ENCODE measurements at places on chromosomes 3 and 15. TPM values are rescaled to one million over a fixed set of nuclear protein-coding genes. Genes with fewer than 3 reads are reported as not detected.

Gene CLDN16
- under 0.01 TPM for total RNA-seq

Gene HRG
- not detected for total RNA-seq

Gene CSPG5
- total RNA-seq: 0.45 TPM

Gene ISL2
- total RNA-seq: 0.47 TPM

Gene HYAL1
- total RNA-seq: 1.8 TPM

Gene FOXB1
- total RNA-seq: not detected

Gene FBLN2
- 1.5 TPM for total RNA-seq

Gene ANKUB1
- total RNA-seq: not detected

Gene SELENOT
- 98.5 TPM for total RNA-seq

Gene GPD1L
- total RNA-seq: 18.4 TPM

Gene CHRM5
- under 0.01 TPM for total RNA-seq

Gene SPRED1
- 29.2 TPM for total RNA-seq

Gene TNNC1
- total RNA-seq: 0.18 TPM

Gene SEMA3G
- total RNA-seq: 27.2 TPM

Gene SAMMSON
- total RNA-seq: not detected

Gene LMAN1L
- total RNA-seq: not detected

Gene SLC22A14
- total RNA-seq: 0.09 TPM

Gene SCG5
- 0.09 TPM for total RNA-seq

Gene CA12
- 4.0 TPM for total RNA-seq

Gene COLQ
- total RNA-seq: 0.36 TPM

Gene CCK
- total RNA-seq: not detected

Gene SLC28A2
- not detected for total RNA-seq

Gene GPR87
- total RNA-seq: 0.09 TPM

Gene SPINK8
- total RNA-seq: not detected

Gene SLC9A9
- total RNA-seq: 0.56 TPM

Gene SENP8
- total RNA-seq: 1.1 TPM

Gene LRRC2
- under 0.01 TPM for total RNA-seq

Gene NR2C2
- 25.2 TPM for total RNA-seq

Gene LINGO1
- under 0.01 TPM for total RNA-seq

Gene KBTBD13
- not detected for total RNA-seq

Gene CHRNB4
- not detected for total RNA-seq

Gene SI
- not detected for total RNA-seq

Gene DET1
- total RNA-seq: 2.7 TPM

Gene PRRT3
- total RNA-seq: 0.72 TPM

Gene HACL1
- total RNA-seq: 33.0 TPM

Gene IL17RE
- total RNA-seq: 0.18 TPM

Gene GOLGB1
- 46.2 TPM for total RNA-seq

Gene C3orf62
- total RNA-seq: 0.81 TPM

Gene PPM1L
- 1.2 TPM for total RNA-seq

Gene UPK1B
- total RNA-seq: not detected

Gene MCF2L2
- total RNA-seq: 0.38 TPM

Gene GABRR3
- total RNA-seq: not detected

Gene GOLGA8T
- total RNA-seq: not detected

Gene AGBL1
- total RNA-seq: not detected

Gene KLHL18
- 29.1 TPM for total RNA-seq

Gene TRIM59
- 20.3 TPM for total RNA-seq

Gene TGM5
- not detected for total RNA-seq

Measured in endothelial cell of coronary artery (primary cell).